ENCODE measurements at places on chromosomes 16 and 17.

GRCh38 chr16:62909597-62909996 is 873.4 kb upstream of the CDH8 start:
- no peak for DNase-seq

DNA sequence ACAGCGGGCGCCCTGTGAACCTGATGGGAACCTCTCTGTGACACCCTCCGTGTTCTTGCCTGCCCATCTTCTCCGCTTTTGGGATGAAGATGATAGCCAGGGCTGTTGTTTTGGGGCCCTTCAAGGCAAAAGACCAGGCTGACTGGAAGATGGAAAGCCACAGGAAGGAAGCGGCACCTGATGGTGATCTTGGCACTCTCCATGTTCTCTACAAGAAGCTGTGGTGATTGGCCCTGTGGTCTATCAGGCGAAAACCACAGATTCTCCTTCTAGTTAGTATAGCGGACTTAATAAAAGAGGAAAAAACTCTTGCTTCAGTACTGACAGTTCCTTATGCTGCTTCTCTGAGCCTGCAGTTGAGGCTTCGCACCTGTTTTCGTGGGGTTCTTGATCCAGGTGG is 10.5 kb downstream of the CDK5RAP3 start:
- peak; percentile 71 for DNase-seq

GRCh38 chr16:78813661-78814311 is 714.3 kb downstream of the WWOX start:
- DNase-seq = no peak

GRCh38 chr17:77196251-77196650 is 55.5 kb downstream of the SEC14L1 start:
- no peak for DNase-seq

DNA sequence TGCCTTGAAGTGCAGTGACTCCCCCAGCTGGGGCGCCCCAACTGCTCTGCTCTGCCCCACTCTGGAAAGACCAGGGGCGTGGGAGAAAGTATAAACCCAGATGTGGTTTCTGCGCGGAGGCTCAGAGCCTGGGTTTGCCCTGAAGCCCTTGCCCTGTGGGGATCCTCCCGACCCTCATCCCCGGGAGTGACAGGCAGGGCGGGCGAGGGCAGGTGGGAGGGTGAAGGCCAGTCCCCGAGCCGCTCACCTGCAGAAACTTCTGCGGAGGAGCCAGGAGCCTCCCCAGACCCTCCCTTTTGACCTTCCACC is 3.8 kb downstream of the TPSD1 start:
- no peak for DNase-seq

DNA sequence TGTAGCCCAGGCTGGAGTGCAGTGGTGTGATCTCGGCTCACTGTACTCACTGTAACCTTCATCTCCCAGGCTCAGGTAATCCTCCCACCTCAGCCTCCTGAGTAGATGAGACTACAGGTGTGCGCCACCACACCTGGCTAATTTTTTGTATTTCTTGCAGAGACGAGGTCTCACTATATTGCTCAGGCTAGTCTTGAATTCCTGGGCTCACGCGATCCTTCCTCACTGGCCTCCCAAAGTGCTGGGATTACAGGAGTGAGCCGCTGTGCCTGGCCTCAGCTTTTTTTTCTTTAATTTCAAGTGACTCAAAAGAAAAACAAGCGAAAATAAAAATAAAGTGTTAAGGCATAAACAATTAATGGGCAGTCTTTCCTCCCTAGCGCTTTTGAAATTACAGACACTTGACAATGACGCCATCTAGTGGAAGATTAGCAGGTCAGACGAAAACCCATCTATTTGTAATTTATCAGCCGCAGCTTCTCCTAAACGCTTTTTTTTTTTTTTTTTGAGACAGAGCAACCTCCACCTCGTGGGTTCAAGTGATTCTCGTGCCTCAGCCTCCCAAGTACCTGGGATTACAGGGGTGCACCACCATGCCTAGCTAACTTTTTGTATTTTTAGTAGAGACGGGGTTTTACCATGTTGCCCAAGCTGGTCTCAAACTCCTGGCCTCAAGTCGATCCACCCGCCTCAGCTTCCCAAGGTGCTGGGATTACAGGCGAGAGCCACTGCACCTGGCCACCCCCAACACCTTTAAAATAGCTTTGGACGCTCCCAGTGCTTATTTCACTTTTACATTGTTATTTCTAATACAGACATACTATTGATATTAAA is 28.1 kb upstream of the PECAM1 start:
- peak; percentile 73 for DNase-seq

DNA sequence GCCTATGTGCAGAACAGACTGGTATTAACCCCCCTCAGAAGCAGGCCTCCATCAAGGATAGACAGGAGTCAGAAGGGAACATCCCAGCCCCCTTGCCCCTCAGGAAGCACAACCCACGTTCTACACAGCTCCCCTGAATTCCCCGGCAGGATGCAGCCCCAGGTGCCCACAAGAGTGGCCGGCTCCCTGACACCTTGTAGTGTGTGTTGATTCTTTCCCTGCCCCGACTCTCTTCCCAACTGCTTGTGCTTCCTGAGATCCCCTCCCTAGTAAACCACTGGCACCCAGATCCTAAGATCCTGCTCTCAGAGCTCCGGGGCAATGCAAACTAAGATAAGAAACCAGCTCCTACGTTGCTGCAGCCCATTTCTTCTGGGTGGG is 34.8 kb upstream of the LITAF start:
- DNase-seq = no peak

GRCh38 chr16:6771956-6772355 is 560.7 kb upstream of the RBFOX1 start:
- peak; percentile 16 for DNase-seq

- DNase-seq = peak; percentile 96
Observed at GRCh38 chr17:50707289-50708049, at the start of gene ANKRD40. Gene ANKRD40 (minus strand): TSS chr17:50707914. CDS start chr17:50707654, 260 bp downstream.

DNA sequence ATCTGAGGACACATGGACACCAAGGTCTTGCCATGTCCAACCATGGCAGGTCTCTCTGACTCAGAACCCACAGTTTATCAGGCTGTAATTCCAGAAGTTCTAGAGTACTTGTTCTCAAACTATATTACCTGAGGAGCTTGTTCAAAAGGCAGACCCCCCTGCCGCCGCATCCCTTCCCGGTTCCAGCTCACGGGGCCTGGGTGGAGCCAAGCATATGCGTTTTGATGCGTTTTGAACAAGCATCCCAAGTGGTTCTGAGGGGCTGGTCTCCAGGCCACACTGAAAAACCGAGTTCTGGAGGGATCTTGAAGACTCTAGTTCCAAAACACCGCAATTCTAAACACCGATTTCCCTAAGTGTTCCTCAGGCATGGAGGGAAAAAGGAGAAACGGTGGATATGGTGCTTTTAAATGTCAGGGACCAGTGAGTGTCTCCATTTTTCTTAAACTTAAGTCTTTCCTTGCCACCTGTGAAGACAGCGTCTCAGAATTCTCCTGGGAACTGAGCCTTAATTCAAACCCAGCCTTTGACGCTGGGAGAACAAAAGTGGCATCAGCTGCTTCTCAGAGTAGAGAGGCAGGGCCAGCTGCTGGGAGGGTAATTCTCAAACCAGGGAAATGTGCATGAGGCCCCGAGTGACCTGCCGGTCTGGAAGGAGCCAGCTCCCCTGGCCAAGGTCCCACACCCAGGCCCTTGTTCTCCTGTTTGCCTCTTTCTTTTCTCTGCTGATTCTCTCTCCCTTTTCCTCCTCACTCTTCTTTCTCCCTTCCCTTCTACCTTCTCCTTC is 84.4 kb upstream of the PLCG2 start:
- no peak for DNase-seq

GRCh38 chr17:46832331-46832821 is 13.9 kb upstream of the WNT3 start:
- no peak for DNase-seq

DNA sequence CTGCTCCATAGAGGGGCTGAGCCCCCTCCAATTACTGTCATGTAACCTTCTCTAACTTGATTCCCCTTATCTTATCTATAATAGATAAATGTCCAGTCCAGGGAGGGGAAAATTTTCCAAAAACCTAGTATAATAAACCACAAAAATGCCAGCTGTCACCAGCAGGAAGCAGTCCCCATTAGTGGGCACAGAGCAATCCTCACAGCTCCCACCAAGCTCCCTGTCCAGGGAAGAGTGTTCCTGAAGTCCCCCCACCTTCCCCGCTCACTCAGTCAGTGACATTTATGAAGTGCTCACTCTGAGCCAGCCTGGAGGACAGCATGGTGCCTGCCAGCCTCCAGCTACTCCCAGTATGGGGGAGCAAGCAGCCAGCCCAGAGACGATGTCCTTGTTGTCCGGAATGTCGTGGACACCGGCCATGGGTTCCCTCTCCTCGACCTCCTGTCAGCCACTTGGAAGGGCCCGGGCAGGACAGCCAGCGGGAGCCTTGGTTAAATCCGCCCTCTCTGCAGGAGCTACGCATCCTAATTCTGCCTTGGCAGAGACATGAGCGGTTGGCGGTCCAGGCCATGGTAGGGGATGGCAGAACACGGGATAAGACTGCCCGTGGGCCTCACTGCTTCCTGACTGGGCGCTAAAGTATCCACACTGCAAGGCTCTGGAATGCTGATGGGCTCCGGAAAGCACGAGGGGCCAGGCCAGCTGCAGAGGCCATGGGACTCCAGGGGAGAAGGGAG is 102.0 kb upstream of the CDH5 start:
- DNase-seq = no peak

DNA sequence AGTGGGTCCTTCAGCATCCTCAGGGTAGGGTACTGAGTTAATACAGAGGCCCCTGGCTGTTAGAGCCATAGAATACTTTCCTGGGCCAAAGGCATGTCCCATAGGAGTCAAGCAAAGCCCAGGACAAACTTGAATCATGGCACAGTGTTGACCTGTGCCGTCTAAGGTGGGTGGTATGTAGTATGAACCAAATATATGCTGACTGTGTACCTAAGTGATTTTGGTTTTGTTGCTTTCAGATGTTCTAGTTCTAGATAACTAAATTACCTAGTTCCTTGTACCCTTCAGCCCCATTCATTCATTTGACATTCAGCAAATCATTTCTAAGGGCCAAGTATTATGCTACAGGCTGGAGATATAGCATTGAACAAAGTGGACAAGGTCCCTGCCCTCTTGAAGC is 61.3 kb upstream of the GPRC5B start:
- DNase-seq = no peak

DNA sequence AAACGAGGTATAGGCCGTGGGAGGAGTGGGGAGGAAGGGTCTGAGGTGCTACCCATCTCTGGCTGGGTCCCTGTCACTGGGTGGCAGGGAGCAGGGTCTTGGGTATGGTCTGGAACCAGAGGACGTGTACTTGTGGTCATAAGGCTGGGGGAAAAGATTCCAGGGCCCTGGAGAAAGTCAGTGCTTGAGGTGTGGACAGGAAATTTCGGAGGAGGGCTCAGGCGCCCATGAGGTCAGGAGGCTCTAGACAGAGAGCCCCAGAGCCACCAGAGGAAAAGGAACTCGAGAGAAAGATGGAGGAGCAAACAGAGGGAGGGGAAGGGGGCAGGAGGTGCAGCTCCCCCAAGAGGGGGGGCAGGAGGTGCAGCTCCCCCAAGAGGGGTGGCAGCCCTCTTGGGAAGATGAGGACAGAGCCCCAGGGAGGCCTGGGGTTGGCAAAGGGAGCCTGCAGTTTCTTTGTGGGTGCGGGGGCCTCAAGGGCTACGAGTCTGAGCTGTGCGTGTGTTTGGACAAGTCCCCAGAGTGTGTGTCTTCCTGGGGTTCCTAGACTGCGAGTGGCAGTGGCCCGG is 683 bp upstream of the SLC7A6 start:
- no peak for DNase-seq

- no peak for DNase-seq
Observed at GRCh38 chr17:20142268-20142667, 133.1 kb downstream of the SPECC1 start.

- no peak for DNase-seq
Observed at GRCh38 chr16:57137566-57138273, 45.3 kb downstream of the CPNE2 start.

GRCh38 chr17:53061446-53061845 is 761.3 kb upstream of the KIF2B start:
- no peak for DNase-seq

DNA sequence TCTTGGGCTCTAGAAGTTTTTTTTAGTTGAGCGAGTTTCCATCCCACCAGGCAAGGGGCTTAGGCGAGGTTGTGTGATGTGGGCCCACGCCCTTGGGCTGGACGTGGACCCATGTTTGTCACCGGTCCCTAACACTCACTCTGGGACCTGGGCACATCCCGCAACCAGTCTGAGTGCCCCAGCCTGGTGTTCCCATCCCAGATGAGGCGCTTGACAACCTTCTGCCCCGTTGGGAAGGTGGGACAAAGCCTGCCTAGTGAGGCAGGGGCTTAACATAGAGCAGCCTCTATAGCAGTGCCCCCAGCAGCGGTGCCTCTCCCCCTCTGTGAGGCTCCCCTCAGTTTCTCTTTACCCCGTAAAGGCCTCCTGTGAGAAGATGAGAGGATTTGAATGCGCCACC is 22.5 kb downstream of the CMIP start:
- DNase-seq = no peak

DNA sequence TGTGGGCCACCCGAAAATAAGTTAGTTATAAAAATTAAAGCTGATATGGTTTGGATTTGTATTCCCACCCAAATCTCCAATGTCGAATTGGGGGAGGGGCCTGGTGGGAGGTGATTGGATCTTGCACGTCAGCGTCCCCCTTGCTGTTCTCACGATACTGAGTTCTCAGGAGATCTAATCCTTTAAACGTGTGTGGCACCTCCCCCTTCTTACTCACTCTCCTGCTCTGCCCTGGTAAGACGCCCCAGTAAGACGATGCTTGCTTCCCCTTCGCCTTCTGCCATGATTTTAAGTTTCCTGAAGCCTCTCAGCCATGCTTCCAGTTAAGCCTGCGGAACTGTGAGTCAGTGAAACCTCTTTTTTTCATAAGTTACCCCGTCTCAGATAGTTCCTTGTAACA is 35.4 kb downstream of the SYCE1L start:
- peak; percentile 21 for DNase-seq

- DNase-seq = no peak
Observed at GRCh38 chr16:80462917-80463316, 77.9 kb upstream of the DYNLRB2 start.

DNA sequence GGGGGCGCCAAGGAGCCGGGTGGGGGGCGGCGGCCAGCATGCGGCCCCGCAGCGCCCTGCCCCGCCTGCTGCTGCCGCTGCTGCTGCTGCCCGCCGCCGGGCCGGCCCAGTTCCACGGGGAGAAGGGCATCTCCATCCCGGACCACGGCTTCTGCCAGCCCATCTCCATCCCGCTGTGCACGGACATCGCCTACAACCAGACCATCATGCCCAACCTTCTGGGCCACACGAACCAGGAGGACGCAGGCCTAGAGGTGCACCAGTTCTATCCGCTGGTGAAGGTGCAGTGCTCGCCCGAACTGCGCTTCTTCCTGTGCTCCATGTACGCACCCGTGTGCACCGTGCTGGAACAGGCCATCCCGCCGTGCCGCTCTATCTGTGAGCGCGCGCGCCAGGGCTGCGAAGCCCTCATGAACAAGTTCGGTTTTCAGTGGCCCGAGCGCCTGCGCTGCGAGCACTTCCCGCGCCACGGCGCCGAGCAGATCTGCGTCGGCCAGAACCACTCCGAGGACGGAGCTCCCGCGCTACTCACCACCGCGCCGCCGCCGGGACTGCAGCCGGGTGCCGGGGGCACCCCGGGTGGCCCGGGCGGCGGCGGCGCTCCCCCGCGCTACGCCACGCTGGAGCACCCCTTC is 484 bp downstream of the FZD2 start:
- no peak for DNase-seq

Measured in KBM-7 (cell line).